ENCODE measurements at places on chromosomes 4 and X.

DNA sequence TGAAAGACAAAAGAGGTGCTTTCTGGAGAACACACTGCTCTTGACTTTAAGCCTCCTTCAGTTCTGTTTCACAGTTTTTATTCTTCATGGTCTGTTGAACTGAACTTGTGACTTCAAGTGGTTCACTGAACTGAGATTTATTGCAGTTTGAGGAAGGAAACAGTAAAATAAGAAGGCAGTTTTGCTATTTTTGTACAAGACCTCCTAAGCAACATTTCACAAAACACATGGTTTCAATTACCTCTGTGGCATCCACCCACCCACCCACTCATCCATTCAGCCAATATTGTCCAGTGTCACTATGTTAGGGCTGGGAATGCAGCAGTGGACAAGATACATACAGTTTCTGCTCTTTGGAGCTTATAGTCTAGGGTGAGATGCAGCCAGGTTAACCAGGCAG, 131.3 kb downstream of the IL1RAPL2 start:
- no peak for DNase-seq

GRCh38 chrX:35785075-35785474, 13.1 kb upstream of the MAGEB16 start:
- DNase-seq = no peak

- no peak for DNase-seq
These were observed 292.9 kb downstream of the USP46 start for GRCh38 chr4:52366191-52366590.

DNA sequence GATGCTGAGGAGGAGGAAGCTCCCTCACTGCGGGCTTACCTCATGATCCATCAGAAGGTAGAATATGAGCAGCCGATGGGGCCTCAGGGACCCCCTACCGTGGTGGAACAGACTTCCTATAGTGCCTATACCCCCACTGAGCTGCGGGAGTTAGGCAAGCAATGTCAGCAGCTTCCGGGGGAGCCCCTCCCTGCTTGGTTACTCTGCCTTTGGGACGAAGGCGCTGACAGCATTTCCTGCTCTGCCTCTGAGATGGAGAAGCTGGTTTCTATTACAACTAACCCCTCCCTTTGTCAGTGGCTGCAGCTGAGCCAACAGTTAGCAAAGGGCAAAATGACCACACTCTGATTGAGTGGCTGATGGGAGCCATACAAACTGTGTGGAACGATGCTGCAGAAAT, 430.7 kb downstream of the IDS start:
- peak; percentile 0 for DNase-seq

DNA sequence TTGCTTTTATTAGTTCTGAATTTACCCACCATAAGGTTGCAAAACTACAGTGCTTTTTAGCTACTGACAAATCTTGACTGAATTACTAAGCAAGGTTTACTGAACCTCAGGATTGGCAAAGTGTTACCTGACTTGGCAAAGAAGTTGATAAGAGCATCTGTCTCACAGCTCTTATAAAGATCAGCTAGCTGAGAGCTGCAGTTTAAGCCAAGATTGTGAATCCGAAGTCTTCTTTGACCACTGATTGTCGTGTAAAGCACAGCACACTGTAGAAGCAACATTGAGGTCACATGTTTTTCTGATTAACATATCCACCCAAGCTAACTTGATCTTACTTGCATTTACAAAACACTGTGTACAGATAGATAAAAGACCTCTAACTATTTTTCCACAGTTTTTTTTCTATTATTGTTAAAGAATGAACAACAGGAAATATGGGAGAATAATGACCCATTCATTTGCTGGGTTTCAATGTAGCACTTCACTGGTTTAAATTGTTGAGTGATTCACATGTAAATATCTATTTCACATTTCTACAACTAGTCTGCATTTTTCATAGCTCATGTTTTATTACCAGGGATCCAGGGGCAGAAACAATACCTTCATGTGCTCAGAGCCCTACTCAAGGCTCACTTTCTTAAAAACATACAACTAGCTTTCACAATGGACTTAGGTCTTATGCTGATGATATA, 54.0 kb downstream of the METTL14 start:
- DNase-seq = no peak

- no peak for DNase-seq
These were observed 184.1 kb downstream of the MID1IP1 start for GRCh38 chrX:38985375-38985774.

DNA sequence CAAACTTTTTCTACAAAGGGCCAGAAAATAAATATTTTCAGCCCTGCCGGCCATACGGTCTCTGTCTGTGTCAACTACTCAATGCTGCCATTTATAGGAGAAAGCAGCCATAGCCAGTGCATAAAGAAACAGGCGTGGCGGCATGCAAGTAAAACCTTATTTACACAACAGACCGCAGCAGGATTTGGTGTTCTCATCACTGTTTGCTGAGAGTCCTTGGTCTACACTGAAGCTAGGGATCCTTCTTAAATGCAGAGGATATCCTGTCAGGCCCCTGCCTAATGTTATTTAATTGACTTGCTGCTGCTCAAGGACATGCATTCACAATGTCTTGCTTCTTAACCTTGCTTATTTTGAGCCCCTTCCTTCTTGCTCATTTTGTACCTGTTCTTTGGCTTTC, 54.7 kb downstream of the CPE start:
- no peak for DNase-seq

DNA sequence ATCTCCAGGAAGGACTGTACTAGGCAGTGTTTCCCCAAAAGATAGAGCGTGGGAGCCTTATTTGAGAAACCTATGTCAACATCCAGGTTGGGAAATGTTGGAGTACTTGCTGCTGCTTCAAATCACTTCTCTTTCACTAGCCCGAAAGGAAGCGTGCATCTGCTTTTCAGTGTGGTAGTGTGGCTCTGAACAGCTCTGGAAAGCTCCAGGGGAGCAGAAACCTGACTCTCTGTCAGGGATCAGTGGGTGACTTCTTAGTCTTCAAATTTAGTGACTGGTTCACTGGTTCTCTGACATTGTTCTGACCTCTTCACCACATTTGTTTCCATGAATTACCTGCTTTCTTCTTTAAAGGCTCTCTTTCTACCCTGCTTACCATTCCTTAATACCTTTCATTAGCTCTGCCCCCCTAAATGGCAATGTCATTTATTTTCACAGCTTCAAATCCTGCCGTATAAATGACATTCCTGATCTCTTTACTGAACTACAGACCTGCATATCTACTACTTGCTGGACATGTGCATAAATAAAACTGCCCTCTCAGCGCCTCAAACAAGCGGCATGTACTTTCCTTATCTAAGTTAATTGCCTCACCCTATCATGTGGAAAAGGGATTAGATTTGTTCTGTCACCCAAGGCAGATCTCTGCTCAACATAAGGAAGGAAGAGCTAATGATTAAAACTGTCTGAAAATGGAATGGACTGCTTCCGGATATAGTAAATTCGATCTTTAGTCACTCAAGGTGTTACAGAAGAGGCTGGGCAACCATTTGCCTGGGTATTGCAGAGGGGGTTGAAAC, 37.0 kb downstream of the DLG3 start:
- no peak for DNase-seq

DNA sequence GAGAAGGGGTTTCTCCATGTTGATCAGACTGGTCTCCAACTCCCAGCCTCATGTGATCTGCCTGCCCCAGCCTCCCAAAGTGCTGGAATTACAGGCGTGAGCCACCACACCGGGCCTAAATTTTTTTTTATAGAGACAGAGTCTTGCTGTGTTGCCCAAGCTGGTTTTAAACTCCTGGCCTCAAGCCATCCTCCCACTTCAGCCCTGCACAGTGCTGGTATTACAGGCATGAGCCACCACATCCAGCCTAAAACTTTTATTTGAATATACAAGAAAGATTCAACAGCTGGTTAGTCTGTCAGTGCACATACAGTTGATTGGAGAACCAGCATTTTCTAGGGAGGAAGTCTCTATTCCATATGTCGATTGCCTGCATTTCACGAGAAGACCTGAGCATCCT, 91.2 kb downstream of the LRP2BP start:
- DNase-seq = no peak

DNA sequence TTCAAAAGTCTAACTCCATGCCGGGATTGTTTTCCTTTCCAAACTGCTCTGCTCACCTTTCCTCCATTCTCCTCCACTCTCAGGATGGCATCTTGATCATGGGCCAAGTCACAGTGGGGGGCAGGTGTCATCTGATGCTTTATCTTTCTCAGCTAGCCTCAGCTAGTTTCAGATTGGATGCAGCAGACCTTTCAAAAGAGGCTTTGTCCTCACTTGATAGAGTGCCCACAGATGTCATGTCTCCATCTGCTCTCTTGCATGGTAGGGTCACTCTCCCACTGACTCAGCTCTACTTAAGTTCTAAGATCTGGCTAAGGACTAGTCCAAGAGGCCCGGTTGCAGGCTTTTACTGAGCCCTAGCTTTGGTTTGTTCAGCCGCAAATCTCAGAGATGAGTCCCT, 341.8 kb upstream of the GALNT7 start:
- no peak for DNase-seq

DNA sequence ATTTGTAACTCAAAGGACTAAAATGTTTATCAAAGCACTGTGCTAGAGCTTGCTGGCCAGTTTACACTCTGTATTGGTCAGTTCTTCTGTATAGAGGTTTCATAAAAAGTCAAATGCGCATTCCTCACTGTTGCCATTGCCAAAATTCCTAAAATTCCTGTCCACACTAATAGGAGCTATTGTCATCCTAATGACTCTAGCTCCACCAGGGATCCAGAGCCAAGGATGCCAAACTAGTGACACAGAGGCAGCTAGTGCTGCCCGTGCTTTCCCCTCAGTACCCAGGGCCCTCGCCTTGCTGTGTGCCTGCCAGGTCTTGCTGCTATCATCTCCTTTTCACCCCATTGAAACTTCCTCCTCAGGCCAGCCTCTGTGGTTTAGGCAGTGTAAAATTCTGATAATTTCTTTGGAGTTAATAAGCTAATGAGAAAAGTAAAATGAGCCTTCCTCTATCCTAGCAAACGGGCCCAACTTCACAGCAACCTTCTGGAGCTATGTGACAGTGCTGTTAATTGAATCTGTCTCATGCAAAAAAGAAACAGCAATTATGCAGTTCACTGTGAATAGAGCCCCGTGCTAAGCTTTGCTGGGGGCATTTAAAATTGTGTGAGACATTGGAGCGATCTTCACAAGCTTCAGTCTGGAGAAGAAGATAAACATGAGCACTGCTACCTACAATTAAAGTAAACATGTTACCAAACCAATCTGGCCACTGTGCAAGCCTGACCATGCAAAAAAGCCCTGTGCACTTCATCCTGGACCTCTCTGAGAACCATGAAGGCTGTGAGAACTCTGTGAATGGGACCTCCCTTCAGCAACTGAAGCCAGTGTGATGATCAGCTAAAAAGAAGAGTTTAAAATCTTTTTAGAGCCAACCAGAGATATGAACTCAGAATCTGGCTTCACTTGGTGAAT, 43.1 kb upstream of the FGF2 start:
- no peak for DNase-seq

DNA sequence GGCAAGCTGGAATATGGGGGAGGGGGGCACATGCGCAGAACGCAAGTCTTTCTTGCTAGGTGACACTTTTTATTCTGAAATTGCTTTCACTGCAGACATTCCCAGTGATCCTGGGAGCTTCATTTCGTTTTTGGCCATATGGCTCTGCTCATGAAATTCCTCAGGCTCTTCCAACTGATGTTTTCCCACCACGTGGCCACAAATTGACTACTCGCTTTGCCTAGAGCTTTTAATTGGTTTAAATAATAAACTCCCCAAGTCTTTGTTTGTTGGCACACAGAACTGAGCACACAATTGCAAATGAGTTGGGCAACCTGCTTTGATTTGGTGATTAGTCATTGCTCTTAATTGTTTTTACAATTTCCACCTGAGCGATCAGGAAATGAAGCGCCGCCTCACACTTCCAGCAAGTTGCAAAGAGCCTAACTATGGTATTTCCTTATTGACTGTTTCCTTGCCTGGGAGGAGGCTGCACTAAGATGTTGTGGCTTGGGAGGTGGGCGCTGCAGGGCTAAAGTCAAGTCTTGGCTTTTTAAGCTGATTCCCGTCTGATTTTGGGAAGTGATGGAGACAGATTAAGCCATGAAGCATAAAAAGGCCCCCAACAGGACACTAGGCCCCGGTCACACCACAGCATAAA, 282.5 kb downstream of the ZIC3 start:
- DNase-seq = no peak

- DNase-seq = peak; percentile 51
These were observed 586 bp downstream of the BCAP31 start for GRCh38 chrX:153723351-153724251.

DNA sequence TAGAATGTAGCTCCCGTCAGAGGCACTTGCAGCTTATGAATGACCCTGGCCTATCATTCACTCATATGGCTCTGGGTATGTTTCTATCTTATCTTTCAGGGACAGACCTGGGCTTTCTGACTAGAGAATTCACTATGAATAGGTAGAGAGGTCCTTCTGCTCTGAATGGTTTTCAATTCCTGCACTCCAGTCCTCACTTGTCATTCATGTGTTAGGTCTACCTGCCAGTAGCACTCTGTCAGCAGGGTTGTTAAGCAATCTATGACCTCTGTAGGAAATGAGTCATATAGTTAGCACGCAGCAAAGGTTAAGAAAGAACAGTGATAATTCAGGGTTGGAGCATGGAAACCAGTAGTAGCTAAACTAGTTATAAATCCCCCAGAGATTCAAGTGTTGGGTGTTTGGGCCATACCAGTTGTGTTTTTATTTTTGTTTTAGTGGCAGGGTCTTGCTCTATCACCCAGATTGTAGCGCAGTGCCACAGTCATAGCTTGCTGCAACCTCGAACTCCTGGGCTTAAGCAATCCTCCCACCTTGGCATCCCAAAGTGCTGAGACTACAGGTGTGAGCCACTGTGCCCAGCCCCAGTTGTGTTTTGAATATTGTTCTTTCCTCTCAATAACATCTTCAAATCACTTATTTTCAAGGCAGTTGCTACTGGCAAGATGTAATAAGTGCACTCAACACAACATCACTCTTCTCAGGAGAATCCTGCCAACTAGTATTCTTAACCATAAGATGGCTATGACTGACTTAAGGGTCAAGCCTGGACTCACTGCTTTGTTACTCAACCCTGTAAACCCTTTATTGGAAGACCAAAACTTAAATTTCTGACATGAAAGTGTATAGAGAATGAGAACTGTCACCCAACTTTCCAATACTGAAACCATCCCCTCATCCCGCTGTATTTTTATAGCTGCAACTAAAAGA, 25.1 kb downstream of the ARL13A start:
- DNase-seq = no peak

- no peak for DNase-seq
These were observed 7.0 kb upstream of the HNRNPD start for GRCh38 chr4:82380831-82381230.

DNA sequence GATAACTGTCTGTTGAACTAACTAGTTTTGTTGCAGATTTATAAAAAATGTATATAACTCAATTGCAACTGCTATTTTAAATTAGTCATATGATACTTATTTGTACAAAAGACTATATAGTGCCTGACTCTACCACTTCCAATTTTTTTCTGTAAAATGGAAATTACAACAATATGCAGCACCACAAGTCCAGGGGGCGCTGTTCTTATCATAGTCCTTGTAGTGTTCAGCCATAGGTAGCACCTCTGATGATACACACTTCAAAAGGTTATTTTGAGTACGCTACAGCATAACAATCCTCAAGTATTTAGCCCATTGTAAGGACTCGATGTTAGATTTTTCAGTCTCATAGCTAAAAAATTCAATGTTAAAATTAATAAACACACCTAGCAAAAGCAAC, 174.9 kb downstream of the CORIN start:
- DNase-seq = no peak

GRCh38 chr4:125505621-125506020, 190.9 kb downstream of the FAT4 start:
- DNase-seq = no peak

GRCh38 chr4:120857312-120857711, 65.2 kb downstream of the PRDM5 start:
- no peak for DNase-seq

- peak; percentile 76 for DNase-seq
These were observed 940 bp upstream of the NSD2 start for GRCh38 chr4:1870328-1870577.

Measured in activated T-cell treated with anti-CD3 and anti-CD28 coated beads for 24 hours (primary cell).